NCI-H187 treated with DMSO at 0.1 percent for 48 hours (cell line): ENCODE measurements at places on chromosomes 3 and 15.

GRCh38 chr3:140571836-140572235, 106.0 kb upstream of the TRIM42 start:
- no peak for DNase-seq

DNA sequence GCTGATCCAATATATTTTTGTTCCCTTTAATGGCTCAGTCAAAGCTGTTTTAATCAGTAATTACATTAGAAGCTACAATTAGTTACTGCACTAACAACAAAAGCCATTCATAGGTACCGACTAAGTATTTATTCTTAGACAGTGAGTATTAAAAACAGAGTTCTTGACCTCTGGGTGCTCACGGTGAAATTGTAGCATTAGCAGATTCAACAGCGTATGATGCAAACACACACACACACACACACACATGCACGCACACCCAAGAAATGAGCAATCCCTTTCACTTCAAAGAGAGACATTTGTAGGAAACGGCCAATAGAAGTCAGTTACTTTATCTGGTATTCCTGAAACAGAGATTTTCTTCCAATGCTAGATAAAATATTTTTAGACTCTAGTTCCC, 27.0 kb upstream of the MITF start:
- no peak for DNase-seq

DNA sequence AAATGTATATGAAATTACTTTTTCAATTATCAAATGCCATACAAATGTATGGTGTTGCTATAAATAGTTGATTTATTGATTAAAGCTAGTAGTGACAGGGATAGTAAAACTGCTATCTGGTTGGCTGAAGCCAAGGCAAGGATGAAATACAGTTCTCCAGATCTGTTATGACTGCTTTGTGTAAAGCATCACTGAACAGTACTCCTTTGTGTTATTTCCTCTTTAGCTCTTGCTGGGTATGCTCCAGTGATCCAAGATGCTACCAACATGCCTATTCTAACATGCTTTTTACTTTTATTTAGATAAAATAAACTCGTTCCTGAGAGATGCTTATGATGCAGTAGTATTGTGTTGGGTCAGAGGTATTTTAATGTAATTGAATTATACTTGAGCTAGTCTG, 12.4 kb upstream of the UBR1 start:
- no peak for DNase-seq

GRCh38 chr3:64667887-64668581, 19.8 kb downstream of the ADAMTS9 start:
- DNase-seq, result no peak

DNA sequence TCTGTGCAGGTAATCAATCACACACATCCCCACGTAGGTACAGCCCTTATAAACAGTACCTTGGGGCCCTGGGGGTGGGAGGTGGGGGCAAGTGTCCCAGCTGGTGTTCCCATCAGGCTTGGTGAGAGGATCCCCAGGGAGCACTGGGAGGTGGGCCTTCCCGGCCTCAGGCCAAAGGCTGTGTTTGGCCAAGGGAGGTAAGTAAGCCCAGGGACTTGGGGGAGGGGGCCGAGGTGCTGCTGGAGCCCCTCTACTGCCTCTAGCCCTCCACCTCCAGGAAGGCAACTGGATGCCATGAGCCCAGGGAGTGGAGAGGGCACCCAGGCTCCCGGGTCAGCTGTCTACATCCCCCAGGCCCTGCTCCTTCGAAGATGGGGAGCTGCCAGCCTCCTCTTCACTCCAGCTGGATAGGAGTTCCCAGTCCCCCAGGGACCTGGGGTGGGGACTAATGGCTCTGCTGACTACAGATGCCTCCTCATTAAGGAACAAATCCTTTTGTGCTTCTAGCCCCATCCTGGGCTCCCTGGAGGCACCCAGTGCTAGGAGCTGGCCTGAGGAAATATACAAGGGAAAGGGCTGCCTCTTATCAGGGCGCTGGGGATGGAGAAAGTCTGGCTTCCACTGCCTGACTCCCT, 33.1 kb downstream of the RNU5B-1 start:
- no peak for DNase-seq

DNA sequence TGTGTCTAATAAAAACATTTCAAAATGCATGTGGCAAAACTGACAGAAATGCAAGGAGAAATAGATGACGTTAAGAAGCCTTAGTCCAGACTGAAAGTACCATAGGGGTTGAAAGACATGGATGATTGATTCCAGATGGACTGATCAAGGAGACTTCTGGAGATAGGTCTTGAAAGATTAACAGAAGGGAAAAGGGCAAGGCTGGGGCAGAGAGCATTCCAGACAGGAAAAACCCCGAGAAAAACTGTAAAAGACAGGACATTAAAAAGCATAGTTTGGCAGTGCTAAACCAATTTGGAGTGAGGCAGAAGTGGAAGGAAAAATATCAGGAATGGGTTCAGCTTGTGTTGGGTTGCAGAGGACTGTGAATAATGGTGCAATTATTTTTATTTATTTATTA, 375.2 kb upstream of the SGO1 start:
- DNase-seq, result no peak

DNA sequence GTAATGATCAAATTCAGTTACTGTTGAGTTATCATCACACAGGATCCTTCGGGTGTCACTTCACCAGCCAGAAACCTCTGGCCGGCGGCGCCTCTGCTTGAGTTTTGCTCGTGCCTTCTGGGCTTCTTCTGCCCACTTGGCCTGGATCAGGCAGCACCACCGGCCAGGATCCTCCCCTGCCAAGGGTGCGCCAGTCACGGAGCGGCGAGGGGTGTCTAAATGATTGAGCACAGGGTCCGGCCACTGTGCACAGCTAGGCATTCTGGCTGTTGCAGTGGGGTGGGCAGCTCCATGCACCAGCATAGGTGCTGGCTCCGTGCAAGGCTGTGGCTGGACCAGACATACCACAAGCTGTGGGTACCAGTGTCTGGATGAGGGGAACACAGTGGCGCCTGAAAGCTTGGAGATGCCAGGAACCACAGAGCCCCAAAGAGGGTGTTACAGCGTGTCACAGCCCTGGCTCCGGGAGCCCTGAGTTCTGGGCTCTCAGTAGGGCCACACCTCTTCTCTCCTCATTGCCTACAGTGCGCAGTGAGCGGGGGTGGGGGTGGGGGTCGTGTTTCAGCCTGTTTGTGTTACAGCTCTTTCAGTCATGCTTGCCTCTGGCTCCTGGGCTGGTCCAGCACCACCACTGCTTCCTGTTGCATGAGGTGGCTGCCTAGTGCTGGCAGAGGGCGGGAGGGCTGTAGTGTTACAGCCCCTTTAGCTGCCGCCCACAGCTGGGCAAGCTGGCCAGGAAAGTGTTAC, 169.4 kb downstream of the FNDC3B start:
- DNase-seq, result no peak

- no peak for DNase-seq
Measured at GRCh38 chr3:22908989-22909507, 294.1 kb upstream of the UBE2E2 start.

DNA sequence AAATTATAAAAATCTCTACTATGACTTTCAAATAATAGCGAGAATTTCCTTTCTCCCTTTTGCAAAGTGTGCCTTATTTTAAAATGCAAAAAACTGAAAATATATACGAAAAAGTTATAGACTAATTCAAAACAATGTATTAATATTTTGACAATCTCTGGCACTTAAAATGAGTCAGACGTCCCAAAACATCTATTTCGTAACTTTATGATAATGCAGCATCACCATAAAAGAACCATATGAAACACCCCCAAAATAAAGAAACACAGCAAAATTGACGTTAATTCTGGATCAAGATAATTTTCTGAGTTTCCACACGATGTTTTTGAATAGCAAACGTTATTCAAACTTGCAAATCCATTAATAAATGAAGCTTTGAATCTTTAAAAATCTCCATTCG, 1.0 kb downstream of the COPS2 start:
- DNase-seq, result no peak

- no peak for DNase-seq
Measured at GRCh38 chr3:127658234-127658633, 14.5 kb upstream of the ABTB1 start.

- no peak for DNase-seq
Measured at GRCh38 chr3:112855883-112856282, 9.2 kb upstream of the CD200R1L start.

DNA sequence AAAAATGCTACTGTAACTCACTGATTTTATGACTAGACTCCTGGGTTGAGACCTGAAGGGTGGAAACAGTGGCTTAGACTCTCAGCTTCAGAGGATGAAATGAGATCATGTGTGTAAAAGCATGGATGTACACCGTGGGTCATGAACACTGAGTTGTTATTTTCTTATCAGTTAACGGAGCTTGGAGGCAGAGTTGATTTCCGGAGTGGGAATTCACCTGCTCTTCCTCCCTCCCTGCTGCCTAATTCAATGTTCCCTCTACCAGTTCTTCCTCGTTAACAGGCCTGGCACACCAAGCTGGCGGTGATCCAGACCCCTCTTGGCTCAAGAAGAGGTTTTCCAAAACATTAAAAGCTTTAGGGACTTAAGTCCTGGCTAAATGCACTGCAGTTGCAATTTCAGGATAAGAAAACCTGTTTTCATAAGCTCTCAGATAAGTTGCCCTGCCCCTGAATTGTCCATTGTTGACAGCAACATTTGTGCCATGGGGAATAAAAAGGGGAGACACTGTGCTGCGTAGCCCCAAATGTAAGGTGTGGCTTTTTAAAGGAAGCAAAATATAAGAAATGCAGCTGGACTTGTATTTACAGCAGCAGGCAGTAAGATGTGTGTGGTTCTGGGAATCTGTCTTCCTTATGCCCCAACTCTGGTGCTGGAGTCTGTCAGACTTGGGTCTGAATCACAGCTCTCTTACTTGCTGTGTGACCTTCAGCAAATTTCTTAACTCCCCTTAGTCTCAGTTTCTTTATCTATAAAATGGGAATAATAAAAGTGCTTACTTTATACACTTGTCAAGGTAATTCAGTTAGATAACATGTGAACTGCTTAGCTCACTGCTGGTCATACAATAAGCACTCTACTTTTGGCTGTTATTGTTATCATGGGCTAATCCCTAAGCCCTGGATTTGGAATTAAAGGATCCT, 9.9 kb downstream of the PDIA5 start:
- DNase-seq, result no peak

DNA sequence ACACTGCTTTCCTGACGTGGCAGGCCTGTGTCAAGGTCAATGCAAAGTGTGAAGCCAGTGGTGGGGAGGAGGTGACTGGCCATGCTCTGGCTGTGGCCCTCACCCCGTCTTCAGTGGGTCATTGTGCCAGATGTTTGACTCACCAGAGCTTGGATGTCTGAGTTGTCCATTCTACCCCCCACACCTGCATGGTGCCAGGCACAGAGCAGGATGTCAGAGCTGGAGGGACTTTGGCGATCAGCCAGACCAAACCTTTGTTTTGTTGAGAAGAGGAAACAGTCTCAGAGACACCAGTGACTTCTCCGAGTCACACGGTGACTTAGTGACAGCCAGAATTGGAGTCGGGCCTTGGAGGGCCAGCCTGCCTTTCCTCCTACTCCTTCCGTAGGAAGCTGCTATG, 49.5 kb downstream of the SMAD6 start:
- DNase-seq, result no peak
